ENCODE measurements at places on chromosomes 5 and 9. TPM values are rescaled to one million over a fixed set of nuclear protein-coding genes. Genes with fewer than 3 reads are reported as not detected.

- no peaks in the 10 kb centered on the region for H3K4me1 ChIP-seq
- no peak overlapping the region for H3K27ac ChIP-seq
- DNase-seq: no peak
- no peaks in the 10 kb centered on the region for H3K27me3 ChIP-seq
- no peaks in the 10 kb centered on the region for H3K36me3 ChIP-seq
- no peak overlapping the region for H3K4me3 ChIP-seq
Measured at GRCh38 chr5:115684513-115685037, 58.7 kb upstream of the TMED7 start.

- no peaks in the 10 kb centered on the region for H3K27me3 ChIP-seq
- peak overlapping the region; percentile 91 for H3K27ac ChIP-seq
- DNase-seq: no peak
- H3K4me3 ChIP-seq: no peak overlapping the region
- no peaks in the 10 kb centered on the region for H3K36me3 ChIP-seq
Measured at GRCh38 chr5:16538006-16538405, 72.4 kb upstream of the ZNF622 start.

Gene WDR31
- total RNA-seq: 1.1 TPM

DNA sequence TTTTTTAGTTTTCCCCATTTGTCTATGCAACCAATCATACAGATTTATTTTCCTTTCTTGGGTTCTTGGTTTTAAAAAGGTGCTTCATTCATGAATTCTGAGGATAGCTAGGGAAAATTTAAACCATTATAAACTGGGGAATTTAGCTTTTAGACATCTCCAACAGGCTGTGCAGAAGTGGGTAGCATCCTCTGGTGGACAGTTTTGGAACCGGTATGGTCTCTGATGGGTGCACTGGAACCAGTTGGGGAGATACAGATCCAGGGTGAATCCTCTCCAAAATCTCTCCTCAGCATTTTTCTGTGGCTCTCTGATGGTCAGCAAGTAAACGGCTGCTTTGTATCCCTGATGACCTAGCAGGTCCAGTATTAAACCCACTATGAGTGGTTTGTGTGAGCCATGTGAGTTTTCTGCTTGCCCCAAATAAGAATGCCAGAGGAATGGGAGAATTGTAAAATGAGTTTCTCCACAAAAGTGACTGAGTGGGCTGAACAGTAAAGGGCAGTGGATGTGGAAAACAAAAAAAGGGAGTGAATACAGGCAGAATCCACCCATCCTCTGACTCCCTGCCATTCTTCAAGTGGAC lies 9.1 kb upstream of the DNAJC25 start:
- H3K4me1 ChIP-seq: no peaks in the 10 kb centered on the region
- no peak for DNase-seq
- H3K27ac ChIP-seq: no peak overlapping the region
- H3K27me3 ChIP-seq: no peaks in the 10 kb centered on the region
- H3K36me3 ChIP-seq: no peaks in the 10 kb centered on the region

Gene BRINP1
- not detected for total RNA-seq

GRCh38 chr9:78130004-78130403 lies 98.4 kb upstream of the GNAQ start:
- no peaks in the 10 kb centered on the region for H3K27me3 ChIP-seq
- no peak overlapping the region for H3K4me3 ChIP-seq
- no peak for DNase-seq
- H3K4me1 ChIP-seq: no peaks in the 10 kb centered on the region

DNA sequence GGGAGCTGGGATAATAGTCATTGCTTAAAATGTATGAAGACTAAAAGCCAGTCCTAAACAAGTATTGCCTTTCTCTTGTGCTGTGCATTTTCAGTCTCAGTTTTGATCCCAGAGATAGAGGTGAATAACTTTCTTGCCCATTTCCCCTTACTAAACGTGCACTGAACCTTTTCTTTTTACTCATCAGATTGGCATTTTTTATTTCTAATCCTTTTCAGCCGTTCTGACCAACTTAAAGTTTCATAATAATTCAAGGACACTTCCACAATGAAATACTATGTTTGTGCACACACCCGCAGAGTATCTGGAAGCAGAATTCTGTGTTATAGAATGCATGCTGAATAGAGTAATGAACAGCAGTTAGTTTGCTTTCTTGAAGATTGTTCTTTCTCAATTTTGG lies 343.6 kb downstream of the LRRC70 start:
- no peak overlapping the region for H3K27ac ChIP-seq
- no peak for DNase-seq
- H3K36me3 ChIP-seq: no peaks in the 10 kb centered on the region
- H3K4me3 ChIP-seq: no peak overlapping the region
- no peaks in the 10 kb centered on the region for H3K27me3 ChIP-seq

Gene HBEGF
- 8.0 TPM for total RNA-seq

Gene MVB12B
- 28.9 TPM for total RNA-seq

Gene ENG
- 24.3 TPM for total RNA-seq

- H3K36me3 ChIP-seq: no peaks in the 10 kb centered on the region
- no peaks in the 10 kb centered on the region for H3K27me3 ChIP-seq
- H3K4me1 ChIP-seq: no peaks in the 10 kb centered on the region
- H3K27ac ChIP-seq: no peak overlapping the region
- no peak for DNase-seq
Measured at GRCh38 chr9:15192856-15193255, 114.2 kb downstream of the TTC39B start.

- DNase-seq: no peak
- H3K36me3 ChIP-seq: no peaks in the 10 kb centered on the region
- H3K4me3 ChIP-seq: no peak overlapping the region
- H3K27ac ChIP-seq: peak overlapping the region; percentile 72
- no peaks in the 10 kb centered on the region for H3K4me1 ChIP-seq
Measured at GRCh38 chr5:134139377-134139851, 24.9 kb downstream of the TCF7 start.

DNA sequence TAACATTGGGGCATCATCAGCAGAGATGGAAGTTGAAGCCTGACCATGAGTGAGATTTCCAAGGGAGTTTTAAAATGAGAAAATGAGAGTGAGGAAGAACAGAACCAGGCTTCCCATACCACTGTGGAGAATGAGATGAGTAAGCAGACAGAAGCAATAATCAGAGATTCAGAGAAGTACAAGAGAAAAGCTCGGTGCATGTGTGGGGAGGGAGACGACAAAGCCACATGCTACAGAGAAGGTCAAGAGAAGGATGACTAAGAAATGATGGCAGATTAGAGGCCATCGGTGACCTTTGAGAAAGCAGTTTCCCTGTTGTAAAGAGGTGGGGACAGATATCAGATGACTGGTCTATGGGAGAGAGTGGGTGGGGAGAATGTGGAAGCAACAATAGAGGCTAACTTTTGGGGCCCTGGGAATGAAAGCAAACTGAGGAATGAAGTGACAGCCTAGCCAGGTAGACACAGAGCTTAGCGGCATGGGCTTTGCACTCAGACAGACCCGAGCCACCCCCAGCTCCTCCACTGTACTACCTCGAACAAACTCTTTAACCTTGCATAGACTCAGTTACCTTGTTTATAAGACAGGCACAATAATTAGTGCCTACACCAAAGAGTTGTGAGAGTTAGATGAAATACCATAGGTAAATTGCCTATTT lies 207.7 kb downstream of the PIK3R1 start:
- H3K36me3 ChIP-seq: no peaks in the 10 kb centered on the region

DNA sequence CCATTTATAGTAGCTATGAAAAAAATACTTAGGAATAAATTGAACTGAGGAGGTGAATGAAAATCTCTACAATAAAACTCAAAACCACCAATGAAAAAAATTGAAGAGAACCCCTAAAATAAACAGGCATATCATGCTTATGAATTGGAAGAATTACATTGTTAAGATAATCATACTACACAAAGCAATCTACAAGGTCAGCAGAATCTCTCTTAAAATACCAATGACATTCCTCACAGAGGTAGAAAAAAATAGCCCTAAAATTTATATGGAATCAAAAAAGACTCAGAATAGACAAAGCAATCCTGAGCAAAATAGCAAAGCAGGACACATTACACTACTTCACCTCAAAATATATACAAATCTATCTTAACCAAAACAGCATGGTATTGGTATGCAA lies 23.2 kb downstream of the PRDM9 start:
- H3K4me1 ChIP-seq: no peaks in the 10 kb centered on the region
- no peak overlapping the region for H3K27ac ChIP-seq
- H3K27me3 ChIP-seq: no peaks in the 10 kb centered on the region
- no peak overlapping the region for H3K4me3 ChIP-seq

GRCh38 chr5:95720094-95720786 lies 10.9 kb upstream of the RHOBTB3 start:
- DNase-seq: no peak
- H3K27me3 ChIP-seq: no peaks in the 10 kb centered on the region
- H3K27ac ChIP-seq: peak overlapping the region; percentile 45
- no peak overlapping the region for H3K4me3 ChIP-seq
- peaks cover 5% of the 10 kb centered on the region for H3K4me1 ChIP-seq
- no peaks in the 10 kb centered on the region for H3K36me3 ChIP-seq

DNA sequence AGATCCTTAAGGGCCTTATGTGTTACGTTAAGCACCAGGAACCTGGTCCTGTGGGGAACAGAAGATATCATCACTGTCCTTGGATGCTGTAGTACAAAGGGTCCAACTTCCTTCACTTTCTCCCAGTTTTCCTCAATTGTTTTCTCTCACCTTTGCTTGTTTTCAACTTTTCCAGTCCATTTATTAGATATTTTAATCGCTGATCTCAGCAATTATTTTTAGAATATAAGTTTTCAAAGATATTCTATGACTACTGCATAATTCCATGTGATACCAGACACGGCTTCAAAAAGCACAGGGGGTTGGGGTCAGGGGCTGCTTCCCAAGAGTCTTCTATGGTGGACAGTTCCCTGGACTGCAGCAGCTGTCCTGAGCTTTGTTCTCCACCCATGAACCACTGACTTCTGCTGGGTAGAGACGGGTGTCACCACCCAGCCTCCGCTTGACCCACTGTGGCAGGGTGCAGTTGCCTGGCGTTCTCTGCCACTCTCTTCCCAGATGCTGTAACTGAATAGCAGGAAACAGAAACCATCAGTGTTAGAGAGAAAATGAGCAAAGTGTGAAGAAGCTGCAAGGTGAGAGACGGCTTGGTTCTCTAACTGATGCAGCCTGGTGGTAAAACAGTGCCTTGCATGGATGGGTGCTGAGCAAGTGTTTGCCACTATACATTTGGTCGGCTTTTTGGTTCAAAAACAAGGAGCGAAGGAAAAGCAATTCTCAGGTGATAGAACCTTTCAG lies 383.0 kb downstream of the RAB3C start:
- no peaks in the 10 kb centered on the region for H3K36me3 ChIP-seq
- H3K4me1 ChIP-seq: no peaks in the 10 kb centered on the region
- DNase-seq: no peak
- H3K27ac ChIP-seq: no peak overlapping the region
- no peak overlapping the region for H3K4me3 ChIP-seq

DNA sequence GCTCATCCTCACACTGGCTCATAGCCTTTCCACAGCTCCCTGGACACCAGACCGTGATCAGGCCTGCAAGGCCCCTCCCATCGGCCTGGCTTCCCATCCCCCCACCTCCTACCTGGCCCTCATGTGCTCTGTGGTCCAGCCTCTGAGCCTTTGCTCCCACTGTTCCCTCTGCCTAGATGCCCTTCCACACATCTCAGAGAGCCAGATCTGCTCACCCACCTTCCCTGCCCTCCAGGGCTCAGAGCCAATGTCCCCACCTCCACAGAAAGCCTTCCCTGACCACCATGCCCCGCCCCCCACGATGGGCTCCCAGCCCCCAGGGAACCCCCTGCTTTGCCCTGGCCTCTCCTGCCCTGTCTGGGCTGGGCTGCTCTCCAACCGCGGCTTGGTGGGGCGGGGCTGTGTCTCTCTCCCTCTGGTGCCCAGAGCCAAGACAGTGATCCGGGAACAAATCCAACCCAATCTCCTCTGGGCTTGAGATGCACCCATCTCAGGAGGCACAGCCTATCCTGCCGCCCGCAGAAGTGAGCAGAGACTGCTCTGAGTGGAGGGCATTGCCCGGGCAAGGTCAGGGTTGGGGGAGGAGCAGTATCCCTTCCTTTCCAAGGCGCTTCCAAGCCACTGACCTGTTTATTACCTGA lies 1.6 kb downstream of the NINJ1 start:
- no peak for DNase-seq
- peak overlapping the region; percentile 80 for H3K27ac ChIP-seq
- H3K4me3 ChIP-seq: peak overlapping the region; percentile 75
- H3K4me1 ChIP-seq: peaks cover 26% of the 10 kb centered on the region
- no peaks in the 10 kb centered on the region for H3K36me3 ChIP-seq

DNA sequence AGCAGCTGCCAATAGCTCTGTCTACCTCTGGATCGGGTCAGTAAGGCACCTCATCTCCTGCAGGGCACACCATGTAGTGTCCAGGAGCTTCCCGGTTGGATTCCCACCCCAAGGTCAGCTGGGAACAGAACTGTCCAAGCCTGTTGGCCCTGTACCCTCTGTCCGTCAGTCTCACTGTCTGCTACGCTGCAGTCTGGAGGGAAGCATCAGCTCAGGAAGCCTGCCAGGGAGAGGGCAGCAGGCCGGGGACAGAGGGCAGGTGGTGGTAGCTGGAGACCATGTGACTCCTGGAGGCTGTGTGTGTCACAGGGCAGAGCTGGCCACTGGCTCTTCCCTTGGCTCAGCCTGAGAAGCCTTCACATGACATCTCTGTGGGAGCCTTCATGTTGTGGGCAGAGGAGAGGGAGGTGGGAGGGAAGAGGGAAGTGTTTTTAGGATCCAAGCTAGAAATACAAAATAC lies 134.5 kb downstream of the SEC61B start:
- no peaks in the 10 kb centered on the region for H3K4me1 ChIP-seq
- no peaks in the 10 kb centered on the region for H3K27me3 ChIP-seq
- H3K4me3 ChIP-seq: no peak overlapping the region
- no peak for DNase-seq
- no peak overlapping the region for H3K27ac ChIP-seq

DNA sequence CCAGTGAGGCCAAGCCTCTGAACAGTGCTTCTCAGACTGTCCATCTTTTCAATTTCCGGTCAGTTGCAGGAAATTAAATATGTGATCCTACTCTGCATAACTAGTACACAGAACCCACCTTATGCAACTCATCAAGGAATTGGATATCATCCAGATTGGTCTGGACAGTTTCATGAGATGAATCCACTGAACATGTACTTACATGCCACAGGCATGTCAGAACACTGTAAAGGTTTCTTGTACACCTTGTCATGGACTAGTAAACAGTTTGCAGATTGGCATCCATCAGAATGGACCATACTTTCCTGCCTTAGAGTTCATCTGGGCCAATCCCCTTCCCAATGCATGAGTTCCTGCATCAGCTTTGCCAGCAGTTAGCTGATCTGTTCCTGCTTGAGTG lies 30.4 kb downstream of the GARNL3 start:
- H3K4me1 ChIP-seq: no peaks in the 10 kb centered on the region
- no peaks in the 10 kb centered on the region for H3K27me3 ChIP-seq
- H3K36me3 ChIP-seq: no peaks in the 10 kb centered on the region
- H3K27ac ChIP-seq: no peak overlapping the region

Measured in Peyer's patch (tissue), 4 donors.